Upper lobe of left lung (tissue), 6 donors: ENCODE measurements at places on chromosomes 5 and 9. TPM values are rescaled to one million over a fixed set of nuclear protein-coding genes. Genes with fewer than 3 reads are reported as not detected.

DDX4 gene
- total RNA-seq: not detected

ADGRV1 gene
- 22.3 TPM for total RNA-seq

DNA sequence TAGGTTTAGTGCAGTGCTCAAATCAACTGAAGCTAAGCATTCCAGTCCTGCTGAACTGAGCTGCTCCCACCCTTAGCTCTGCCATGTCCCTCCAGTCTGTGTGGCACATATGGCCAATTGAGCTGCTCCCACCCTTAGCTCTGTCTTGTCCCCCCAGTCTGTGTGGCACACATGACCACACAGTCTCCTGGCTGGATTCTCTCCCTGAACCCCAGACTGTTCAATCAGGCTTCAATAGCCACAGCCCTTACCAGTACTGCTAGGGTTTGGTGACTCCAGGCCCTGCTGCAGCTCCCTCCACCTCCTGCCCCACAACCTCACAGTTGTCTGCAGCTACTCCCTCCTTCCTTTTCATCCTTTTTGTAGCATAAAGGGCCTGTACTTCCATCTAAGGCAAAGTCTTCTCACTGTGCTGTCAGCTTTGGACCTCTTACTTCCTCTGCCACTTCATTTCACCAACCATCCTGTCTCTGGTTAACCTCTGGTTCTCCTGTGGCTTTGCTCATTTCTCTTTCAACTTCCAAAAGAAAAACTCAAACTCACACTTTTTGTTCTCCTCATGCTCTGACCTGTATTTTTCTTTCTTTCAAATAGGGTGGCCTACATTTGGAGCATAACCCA lies 50.8 kb downstream of the ADAMTS12 start:
- H3K4me1 ChIP-seq: no peaks in the 10 kb centered on the region
- no peaks in the 10 kb centered on the region for H3K27me3 ChIP-seq
- no peaks in the 10 kb centered on the region for H3K36me3 ChIP-seq
- H3K4me3 ChIP-seq: no peak overlapping the region
- H3K27ac ChIP-seq: no peak overlapping the region
- no peak for DNase-seq

GRCh38 chr5:142785206-142785605 lies 15.0 kb downstream of the ARHGAP26 start:
- H3K27me3 ChIP-seq: no peaks in the 10 kb centered on the region
- no peaks in the 10 kb centered on the region for H3K36me3 ChIP-seq

GRCh38 chr5:132334812-132335211 lies 34.7 kb upstream of the SLC22A5 start:
- peaks cover 27% of the 10 kb centered on the region for H3K36me3 ChIP-seq
- no peaks in the 10 kb centered on the region for H3K4me1 ChIP-seq
- DNase-seq: no peak
- H3K4me3 ChIP-seq: no peak overlapping the region

DNA sequence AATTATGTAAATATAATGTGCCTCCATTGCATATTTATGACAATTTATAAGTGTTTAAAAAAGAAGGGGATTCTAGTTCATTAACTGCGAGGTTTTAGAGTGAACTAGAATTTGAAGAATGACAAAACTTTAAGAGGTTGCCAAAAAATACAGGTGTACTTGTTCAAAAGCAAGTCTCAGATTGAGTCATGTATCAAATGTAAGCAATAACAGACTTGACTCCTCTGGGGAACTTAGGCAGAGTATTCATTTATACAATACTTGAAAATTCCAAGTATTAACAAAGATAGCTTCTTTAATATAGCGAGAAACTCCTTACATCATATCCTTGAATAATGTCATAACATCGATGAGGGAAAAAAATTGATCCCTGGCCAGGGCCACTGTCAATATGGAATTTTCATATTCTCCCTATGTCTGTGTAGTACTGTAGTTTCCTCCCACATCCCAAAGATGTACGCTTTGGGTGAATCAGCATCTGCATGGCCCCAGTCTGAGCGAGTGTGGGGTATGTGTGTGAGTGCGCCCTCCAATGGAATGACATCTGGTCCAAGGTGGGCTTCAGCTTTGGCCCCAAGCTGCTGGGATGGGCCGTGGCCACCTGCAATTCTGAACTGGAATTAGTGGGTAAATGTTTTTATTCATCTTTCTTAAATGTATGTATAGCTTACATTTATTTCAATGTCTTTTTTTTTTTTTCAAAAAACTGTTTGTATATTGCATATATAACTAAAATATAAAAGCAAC lies 70.1 kb downstream of the RIC1 start:
- no peaks in the 10 kb centered on the region for H3K4me1 ChIP-seq
- no peak for DNase-seq
- no peaks in the 10 kb centered on the region for H3K27me3 ChIP-seq
- no peak overlapping the region for H3K27ac ChIP-seq
- H3K36me3 ChIP-seq: no peaks in the 10 kb centered on the region

DNA sequence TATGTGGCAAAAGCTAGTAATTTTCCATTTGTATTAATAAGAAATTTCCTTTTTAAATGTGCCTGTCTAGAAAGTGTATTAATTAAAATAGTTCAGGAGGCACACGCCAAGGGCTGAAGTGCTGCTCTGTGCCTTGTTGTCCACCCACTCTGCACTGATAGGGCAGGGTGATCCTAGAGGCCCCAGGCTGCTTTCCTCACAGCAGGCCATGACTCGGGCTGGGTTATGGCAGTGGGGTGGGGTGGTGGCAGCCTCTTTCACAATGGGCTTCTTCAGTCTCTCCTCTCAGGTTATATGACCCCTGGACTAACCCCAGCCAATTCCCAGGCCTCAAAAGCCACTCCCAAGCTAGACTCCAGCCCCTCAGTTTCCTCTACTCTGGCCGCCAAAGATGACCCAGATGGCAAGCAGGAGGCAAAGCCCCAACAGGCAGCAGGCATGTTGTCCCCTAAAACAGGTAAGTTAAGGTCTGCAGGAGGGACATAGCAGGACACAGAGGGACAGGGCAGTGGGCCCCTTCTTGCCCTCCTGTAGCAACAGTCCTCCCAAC lies 19.5 kb downstream of the CD74 start:
- no peaks in the 10 kb centered on the region for H3K27me3 ChIP-seq
- no peak overlapping the region for H3K4me3 ChIP-seq
- peaks cover 98% of the 10 kb centered on the region for H3K36me3 ChIP-seq
- no peak overlapping the region for H3K27ac ChIP-seq

DNA sequence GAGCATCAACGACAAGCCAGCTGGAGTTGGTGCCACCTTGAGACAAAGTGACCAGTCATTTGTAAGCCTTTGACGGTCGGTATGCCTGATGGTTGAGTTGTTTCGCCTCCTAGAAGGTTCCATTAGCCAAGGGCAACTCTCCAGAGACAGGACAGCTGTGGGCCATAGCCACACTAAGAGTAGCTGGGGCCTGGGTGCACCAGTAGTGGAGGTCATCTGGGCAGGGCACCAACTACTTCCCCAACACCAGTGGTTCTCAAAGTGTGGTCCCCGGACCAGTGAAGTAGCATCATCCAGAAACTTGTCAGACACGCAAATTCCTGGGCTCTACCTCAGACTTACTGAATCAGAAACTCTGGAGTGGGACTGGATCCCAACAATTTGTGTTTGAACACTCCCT lies 217.5 kb upstream of the TAS2R1 start:
- no peak for DNase-seq
- H3K27me3 ChIP-seq: no peaks in the 10 kb centered on the region
- H3K4me3 ChIP-seq: no peak overlapping the region

- no peak overlapping the region for H3K27ac ChIP-seq
- H3K36me3 ChIP-seq: no peaks in the 10 kb centered on the region
- no peak overlapping the region for H3K4me3 ChIP-seq
- peaks cover 33% of the 10 kb centered on the region for H3K4me1 ChIP-seq
- DNase-seq: no peak
These were observed 50.0 kb upstream of the PPARGC1B start for GRCh38 chr5:149679876-149680809.

GRCh38 chr9:21689854-21690253 lies 112.6 kb upstream of the MTAP start:
- no peak overlapping the region for H3K4me3 ChIP-seq
- H3K27me3 ChIP-seq: no peaks in the 10 kb centered on the region
- H3K4me1 ChIP-seq: no peaks in the 10 kb centered on the region
- H3K36me3 ChIP-seq: no peaks in the 10 kb centered on the region

DNA sequence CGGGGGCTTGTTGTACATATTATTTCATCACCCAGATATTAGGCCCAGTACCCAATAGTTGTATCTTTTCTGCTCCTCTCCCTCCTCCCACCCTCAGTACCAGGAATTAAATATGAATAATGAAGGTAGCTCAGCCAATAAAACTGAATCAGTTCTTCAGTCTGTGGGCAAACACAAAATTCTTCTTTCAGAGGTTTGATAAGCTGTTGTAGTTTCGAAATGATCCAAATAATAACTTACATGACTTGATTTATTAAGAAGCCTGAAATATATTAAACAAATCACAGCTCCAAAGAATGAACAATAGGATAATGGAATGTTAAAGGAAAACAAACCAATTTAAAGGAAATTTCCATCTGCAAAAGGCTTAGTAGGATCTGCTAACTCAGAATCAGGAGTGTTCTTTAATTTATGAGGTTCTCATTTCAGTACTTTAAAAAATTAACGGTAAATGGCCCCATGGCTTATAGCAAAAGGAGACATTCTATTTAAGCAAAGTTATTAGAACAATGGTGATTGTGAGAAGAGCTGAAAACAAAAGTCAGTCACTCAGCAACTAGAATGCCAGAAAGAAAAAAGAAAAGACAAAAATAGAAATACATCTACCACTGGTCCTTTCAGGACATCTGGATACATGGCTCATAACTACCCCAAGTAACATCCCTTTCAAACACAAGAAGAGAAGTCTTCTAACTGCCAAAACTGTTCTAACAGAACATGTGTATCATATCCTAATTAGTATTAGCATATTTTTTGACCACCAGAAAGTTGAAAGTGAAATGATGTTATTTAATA lies 62.4 kb downstream of the NR3C1 start:
- H3K4me1 ChIP-seq: peaks cover 10% of the 10 kb centered on the region
- no peaks in the 10 kb centered on the region for H3K36me3 ChIP-seq
- no peaks in the 10 kb centered on the region for H3K27me3 ChIP-seq
- DNase-seq: no peak
- peak overlapping the region; percentile 51 for H3K27ac ChIP-seq

GRCh38 chr5:8956659-8957058 lies 589.2 kb downstream of the SEMA5A start:
- no peak for DNase-seq
- no peak overlapping the region for H3K4me3 ChIP-seq
- H3K27ac ChIP-seq: no peak overlapping the region
- H3K27me3 ChIP-seq: no peaks in the 10 kb centered on the region
- no peaks in the 10 kb centered on the region for H3K4me1 ChIP-seq
- no peaks in the 10 kb centered on the region for H3K36me3 ChIP-seq

- no peaks in the 10 kb centered on the region for H3K27me3 ChIP-seq
- H3K36me3 ChIP-seq: no peaks in the 10 kb centered on the region
- no peak overlapping the region for H3K4me3 ChIP-seq
- no peak for DNase-seq
- H3K4me1 ChIP-seq: no peaks in the 10 kb centered on the region
- H3K27ac ChIP-seq: no peak overlapping the region
These were observed 86.3 kb upstream of the PHYKPL start for GRCh38 chr5:178318893-178319292.
